CD4-positive, CD25-positive, alpha-beta regulatory T cell (primary cell): ENCODE measurements at places on chromosomes 12 and 14. TPM values are rescaled to one million over a fixed set of nuclear protein-coding genes. Genes with fewer than 3 reads are reported as not detected.

DNA sequence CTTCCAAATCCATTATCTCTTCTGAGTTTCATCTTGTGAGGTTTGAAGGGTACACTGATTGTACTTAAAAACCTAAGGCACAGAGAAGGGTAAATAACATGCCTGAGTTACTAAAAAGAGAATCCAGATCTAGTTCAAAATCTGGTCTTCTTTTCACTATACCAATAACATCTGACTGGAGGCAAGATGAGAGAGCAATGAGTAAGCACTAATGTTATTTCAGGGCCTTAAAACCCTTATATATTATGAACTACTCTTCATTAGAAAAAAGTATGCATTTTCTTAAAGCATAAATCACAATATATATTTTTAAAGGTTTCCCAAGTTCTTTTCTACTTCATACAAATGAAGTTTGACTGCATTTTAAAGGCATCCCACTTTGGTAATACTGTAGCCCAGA, 60.2 kb downstream of the GXYLT1 start:
- DNase-seq: no peak

GRCh38 chr12:16220120-16220519, 57.4 kb downstream of the SLC15A5 start:
- no peak for DNase-seq

DNA sequence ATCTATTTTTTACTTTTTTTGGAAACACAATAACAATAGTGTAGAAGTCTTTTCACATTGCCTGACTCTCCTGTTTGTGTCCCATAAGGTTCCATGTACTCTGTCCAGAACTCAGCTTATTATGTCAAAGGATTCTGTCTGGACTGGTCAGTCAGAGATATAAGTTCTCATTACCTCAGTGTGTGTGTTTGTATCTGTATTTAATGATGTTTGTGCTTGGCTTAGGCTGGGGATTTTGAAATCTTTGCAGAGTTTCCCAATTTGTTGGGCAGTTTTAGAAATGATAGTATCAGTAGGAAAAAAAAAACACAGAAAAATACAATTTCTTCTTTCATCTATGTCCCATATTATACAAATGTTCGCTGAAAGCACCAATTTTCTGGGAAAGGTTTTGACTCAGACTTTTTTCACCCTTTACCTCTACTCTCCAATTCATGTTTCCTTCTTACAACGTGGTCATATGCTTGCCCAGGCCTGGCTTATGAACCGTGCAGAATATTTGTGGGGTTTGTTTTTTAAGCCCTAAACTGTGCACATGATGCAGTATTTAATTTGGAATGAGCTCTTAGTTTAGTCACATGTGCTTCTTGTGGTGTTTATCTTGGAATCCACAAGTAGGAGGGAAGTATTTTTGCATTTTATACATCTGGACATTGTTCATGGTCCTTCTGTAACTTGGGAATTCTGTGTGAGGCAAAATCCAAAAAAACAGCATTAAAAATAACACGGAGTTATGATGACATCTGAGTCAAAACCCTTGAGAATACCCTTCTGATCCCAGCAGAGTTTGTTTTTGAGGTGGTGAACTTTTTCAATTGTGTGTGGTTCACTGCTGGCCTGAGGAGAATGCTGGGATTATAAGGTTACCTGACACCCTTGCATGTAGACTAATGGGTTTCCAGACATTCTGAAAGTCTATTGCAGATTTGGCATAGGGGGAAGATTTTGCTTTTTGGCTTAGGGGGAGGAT, 121.2 kb downstream of the RAD51B start:
- no peak for DNase-seq

The IRAK3 gene
- 3.6 TPM for total RNA-seq

DNA sequence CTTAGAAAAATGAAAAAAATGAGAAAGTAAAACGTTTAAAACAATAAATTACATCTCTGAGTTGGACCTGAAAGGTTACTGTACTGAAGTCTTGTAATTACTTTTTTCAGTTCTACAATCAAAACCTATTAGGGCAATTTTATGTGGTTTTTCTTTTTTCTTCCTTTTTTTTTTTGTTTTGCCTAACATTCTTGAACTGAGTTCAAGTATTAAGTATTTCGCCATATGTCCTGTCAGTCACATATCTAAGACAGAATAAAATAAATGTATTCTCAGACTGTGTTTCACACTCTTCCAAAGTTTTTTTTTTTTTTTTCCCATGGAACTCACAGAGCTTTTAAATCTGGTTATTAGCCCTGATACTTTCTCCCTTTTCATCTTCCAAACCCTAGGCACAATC, 172.0 kb downstream of the BCAT1 start:
- no peak for DNase-seq

GRCh38 chr12:41509271-41510055, 321.3 kb downstream of the PDZRN4 start:
- no peak for DNase-seq

DNA sequence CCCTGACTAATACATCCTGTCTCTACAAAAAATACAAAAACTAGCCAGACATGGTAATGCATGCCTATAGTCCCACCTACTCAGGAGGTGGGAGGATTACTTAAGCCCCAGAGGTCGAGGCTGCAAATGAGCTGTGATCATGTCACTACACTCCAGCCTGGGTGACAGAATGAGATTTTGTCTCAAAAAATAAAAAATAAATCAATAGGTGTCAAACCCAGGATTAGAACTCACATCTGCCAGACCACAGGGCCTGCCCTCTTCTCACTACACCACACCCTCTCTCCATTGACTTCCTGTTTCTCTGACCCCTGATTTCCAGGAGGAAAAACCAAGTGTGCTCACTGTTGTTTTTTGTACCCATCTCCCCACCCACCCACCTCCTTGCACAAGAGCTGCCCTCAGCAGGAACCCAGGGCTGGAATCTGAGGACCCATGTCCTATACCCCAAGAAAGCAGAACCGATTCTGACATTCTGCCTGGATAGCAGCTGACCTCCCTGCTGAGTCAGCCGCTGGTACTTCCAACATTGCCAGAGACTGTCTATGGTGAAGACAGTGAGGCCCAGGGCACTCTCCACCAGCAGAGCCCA, 6.2 kb downstream of the CMKLR1 start:
- DNase-seq: no peak

The LTBP2 gene
- total RNA-seq: 0.54 TPM

GRCh38 chr12:47838286-47838931, 18.7 kb upstream of the HDAC7 start:
- DNase-seq: no peak

- DNase-seq: no peak
Measured at GRCh38 chr14:28877923-28878322, 111.3 kb downstream of the FOXG1 start.

The DLGAP5 gene
- total RNA-seq: 0.67 TPM

DNA sequence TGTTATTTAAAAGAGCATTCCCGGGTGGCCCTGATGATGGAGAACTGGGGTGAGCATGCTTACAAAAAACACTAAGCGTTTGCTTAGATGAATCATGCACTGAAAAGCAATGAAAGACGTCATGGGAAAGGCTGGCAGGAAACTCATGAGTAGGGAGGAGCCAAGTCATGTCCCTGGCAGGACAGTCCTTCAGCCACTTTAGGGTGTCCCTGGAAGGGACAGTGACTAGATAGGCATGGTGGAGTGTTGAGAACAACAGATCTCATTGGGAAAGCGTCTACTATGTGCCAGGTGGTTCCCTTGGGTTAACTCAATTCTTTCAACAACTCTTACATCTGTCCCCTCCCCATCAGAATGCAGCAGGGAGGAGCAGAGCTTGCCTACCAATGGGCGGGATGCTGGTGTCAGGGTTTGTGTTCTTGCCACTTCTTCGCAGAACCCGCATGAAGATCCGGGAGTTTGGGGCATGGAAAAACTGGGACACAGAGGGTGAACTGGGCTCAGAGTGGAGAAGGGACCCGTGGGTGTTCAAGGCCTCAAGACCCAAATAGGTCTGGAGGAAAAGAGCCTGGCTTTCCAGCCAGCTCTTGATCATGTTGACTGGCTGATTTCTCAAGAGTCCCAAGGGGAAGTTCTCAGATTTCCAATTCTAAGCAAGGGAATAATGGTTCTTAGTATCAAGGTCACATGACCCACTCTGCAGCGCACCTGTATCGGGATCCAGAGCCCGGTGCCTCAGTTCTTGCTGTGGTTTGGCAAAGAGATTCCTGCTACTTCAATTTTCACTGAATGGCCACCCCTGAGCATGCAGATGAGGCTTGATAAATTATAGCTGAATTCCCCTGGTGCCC, 653.9 kb upstream of the TBX3 start:
- DNase-seq: no peak

The PELI2 gene
- 5.8 TPM for total RNA-seq

GRCh38 chr14:61280526-61281185, 482 bp downstream of the TMEM30B start:
- DNase-seq: peak; percentile 75

The ZCCHC8 gene
- 66.1 TPM for total RNA-seq

GRCh38 chr12:6868211-6869048, 1.1 kb downstream of the TPI1 start:
- DNase-seq: no peak

- no peak for DNase-seq
Measured at GRCh38 chr14:88947646-88948598, 123.5 kb downstream of the TTC8 start.

GRCh38 chr14:94342334-94342934, 19.3 kb upstream of the SERPINA6 start:
- no peak for DNase-seq

- no peak for DNase-seq
Measured at GRCh38 chr14:87955501-87955900, 37.5 kb downstream of the GALC start.

The GPR135 gene
- total RNA-seq: 1.3 TPM

The BICDL1 gene
- total RNA-seq: 134 TPM

The GDF11 gene
- 7.4 TPM for total RNA-seq

DNA sequence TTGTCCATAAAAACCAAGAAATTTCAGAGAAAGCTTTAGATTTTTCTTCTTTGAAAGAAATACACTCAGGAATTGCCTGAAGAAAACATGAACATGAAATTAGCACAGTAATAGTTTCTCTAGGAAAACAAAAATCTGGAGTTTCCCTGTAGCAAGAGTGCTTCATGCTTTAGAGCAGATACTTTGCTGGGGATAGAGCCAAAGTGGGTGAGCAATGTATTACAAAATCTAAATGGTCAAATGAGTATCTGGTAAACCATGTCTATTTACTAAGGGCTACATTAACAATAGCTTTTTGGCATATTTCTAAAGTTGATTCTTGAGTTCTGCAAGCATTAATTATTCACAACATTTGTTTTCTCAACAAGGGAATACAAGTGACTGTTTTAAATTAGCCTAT, 26.2 kb downstream of the AVPR1A start:
- no peak for DNase-seq
